ENCODE measurements at places on chromosomes 6 and 20.

- no peak for DNase-seq
Measured at GRCh38 chr6:33915134-33915533, 111.3 kb upstream of the MLN start.

- DNase-seq: no peak
Measured at GRCh38 chr20:44036441-44036840, 121.8 kb downstream of the TOX2 start.

DNA sequence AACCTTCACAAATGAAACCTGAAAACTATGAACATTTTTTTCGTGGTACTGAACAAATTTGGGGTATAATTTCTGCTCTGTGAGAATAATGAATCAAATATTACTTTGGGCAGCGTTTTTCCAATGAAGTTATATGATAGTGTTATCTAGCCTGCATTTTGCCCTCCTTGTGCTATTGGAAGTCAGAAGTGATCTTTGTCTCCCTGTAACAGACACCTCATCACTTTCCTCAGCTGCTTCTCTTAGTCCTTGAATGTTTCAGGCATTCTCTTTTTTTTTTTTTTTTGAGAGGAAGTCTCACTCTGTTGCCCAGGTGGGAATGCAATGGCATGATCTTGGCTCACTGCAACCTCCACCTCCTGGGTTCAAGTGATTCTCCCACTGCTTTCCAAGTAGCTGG is 10.2 kb downstream of the DDX27 start:
- no peak for DNase-seq

DNA sequence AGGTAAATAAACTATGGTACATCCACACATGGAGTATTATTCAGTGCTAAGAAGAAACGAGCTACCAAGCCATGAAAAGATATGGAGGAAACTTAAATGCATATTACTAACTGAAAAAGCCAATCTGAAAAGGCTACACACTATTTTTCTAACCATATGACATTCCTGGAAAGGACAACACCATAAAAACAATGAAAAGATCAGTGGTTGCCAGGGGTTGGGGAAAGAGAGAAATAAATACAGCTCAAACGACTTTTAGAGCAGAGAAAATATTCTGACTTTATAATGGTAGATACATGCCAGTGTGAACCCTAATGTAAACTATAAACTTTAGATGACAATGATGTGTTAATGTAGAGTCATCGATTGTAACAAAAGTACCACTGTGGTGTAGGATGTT is 225.9 kb upstream of the BTBD3 start:
- DNase-seq: no peak

DNA sequence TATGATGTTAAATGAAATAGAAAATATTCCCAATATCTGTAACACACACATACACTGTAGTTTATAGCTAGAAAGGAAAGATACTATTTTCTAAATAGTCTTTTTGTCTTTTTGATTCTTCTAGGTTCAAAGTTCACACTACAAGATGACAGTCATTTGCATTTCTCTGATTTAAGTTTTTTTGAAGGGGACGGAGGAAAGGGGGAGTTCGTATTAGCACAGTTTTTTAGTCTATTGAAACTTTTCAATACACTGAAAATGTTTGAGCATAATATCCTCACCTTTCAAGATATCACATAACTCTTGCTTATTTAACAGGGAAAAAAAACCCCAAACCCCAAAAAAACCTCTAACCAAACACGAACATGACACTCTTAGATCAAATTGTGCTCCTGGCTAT is 68.1 kb downstream of the BMP2 start:
- no peak for DNase-seq

DNA sequence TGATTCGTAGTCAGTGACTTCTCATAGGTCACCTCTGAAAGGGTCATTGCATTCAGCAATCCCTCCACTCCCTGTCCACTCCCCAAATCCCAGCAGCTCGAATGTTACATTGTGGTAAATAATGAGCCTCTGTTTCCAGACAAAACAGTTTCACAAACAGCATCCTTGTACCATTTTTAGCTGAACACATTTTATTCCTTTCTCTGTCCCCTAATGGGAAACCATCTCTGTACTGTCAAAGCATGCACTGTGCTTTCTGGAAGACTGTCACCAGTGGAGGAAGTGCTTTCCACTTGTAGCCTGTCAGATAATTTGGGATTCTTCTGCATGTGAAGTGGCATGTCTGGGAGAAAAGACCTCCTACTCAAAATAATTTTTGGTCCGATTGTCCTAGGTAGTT is 82.0 kb downstream of the SLC35F1 start:
- DNase-seq: no peak

- DNase-seq: no peak
Measured at GRCh38 chr20:15835811-15836210, 737.4 kb downstream of the KIF16B start.

DNA sequence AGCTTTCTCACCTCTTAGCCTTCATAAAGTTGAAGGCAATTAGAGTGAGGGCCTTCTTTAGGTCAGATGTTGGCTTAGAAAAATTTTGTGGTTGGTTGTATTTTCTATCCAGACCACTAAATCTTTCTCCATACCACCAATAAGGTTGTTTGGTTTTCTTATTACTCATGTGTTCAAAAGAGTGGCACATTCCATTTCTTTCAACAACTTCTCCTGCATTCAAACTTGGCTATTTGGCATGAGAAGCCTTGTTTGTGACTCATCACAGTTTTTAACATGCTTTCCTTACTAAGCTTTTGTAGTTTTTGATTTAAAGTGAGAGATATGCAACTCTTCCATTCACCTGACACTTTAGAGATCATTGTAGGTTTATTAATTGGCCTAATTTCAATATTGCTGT is 949.6 kb downstream of the TBC1D32 start:
- no peak for DNase-seq

DNA sequence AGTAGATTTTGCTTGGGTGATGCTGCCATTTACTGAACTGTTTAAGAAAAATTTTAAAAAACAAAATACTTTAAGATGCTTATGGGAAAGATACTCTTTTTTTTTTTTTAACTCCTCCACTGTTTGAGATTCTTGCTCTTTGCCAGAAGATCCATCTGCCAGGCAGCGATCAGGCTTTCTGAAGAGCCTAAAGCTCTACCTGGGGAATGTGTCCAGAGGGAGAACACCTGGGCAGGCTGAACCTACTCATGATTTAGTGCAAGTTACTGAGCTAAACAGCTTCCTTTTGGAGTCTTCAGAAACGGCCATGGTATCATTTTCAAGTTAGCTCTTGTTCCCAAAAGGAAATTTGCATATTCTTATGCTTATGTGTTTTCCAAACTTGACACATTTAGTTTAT is 23.5 kb upstream of the MLIP start:
- no peak for DNase-seq

DNA sequence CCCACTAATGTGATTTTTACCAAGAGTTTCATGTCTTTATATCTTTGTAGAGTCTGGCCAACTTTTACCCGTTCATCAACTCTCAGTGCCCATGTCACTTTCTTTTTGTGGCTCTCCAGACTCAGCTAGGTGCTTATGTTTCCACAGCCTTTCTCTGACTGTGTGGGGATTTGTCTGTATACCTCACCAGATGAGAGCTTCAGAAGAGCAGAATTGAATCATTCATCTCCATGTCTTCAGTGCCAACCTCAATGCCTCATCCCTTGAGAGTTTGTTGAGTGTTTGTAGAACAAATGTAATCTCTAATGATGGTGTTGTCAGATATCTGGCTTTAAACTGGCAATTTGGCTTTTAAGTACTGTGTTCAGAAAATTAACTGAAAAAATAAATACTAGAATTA is 16.8 kb upstream of the CCN2 start:
- DNase-seq: no peak

GRCh38 chr6:167045828-167046580 is 46.8 kb downstream of the CEP43 start:
- no peak for DNase-seq

DNA sequence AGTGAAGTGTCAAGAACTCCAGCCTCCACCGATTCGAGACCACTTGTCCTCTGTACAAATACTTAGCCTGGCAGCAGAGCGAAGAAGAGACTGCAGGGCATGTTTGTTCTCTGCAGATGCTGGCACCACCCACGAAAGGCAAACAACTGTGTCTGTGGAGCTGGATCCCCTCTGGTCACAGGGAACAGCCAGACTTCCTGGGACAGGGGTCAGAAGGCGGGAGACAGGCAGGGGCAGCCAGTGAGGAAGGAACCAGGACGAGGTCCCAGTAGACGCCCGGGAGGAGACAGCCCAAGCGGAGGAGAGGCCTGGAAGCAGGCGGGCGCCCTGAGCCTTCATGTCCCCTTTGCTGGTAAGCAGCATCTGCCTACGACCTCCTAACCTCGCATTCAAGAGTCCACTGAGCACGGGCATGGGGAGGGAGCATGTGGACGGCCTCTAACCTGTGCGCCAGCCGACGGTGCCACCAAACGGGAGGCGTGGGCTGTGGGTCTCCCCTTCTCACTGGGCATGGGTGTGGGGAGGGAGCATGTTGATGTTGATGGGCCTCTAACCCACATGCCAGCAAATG is 265.5 kb downstream of the DLL1 start:
- DNase-seq: no peak

- no peak for DNase-seq
Measured at GRCh38 chr6:65505736-65506135, 201.3 kb downstream of the EYS start.

- no peak for DNase-seq
Measured at GRCh38 chr20:25054096-25054820, 3.7 kb downstream of the ACSS1 start.

DNA sequence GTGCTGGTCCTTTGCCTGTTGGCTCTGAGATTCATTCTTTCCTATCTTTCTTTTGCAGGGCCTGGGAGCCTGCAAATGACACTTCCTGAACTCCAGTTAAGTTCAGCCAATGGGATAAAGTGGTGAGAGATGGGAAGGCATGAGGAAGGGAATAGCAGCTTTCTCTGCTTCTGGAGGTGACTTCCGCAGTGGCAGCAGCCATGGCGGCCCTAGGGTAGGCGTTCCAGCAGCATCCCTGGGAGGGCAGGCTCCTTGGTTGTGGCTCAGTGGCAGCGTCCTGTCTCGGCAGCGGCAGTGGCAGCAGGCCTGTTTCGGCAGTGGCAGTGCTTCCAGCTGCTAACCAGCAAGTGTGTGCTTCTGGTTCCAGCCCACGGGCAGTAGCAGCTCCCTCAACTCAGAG is 7.3 kb upstream of the MDFI start:
- no peak for DNase-seq

DNA sequence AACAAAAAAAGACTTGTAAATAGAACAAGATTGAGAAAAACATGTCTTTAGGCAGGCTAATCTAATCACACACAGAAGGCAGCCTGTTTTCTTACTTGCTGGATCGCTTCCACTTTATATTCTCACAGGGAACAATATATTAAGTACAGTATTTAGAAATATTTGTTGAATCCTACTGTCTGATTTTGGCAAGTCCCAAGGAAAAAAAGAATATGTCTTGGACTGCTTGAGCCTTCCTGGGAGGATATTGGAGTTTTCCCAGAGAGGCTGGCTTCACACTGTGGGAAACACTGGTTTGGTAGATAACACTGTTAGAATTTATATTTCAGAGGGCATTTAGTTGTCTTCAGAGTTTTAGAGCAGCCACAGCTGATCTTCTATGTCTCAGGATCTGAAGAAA is 229.7 kb downstream of the PRL start:
- DNase-seq: no peak

DNA sequence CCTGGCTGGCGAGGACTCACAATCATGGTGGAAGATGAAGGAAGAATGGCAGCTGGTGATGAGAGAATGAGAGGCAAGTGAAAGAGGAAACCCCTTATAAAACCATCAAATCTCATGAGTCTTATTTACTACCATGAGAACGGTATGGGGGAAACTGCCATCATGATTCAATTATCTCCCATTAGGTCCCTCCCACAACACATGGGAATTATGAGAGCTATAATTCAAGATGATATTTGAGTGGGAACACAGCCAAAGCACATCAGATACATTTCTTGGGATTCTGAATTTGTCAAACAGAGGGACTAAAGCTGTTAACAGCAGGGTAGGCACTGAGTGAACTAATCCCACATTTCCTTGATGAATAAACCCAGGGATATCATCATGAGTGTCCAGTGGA is 116.2 kb upstream of the PLCB4 start:
- DNase-seq: no peak

DNA sequence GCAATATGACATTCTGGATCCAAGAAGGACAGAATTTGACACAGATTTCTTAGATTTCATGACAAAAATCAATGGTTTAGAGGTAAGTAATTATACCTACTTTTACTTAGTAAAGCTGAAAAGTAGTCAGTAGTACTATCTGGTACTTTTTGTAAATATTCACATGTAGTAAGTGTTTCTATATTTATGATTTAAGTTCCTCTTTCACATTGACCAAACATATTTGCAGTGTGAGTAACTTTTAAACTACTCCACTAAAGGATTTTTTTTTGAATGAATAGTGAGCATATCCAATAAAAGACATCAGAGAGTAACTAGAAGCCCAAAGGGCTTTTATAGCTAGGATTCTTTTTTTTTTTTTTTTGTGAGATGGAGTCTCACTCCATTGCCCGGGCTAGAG is 60.8 kb downstream of the DNAH8 start:
- DNase-seq: no peak

- DNase-seq: no peak
Measured at GRCh38 chr20:15302075-15302474, 964.7 kb upstream of the FLRT3 start.

- no peak for DNase-seq
Measured at GRCh38 chr6:154382740-154383139, 26.1 kb upstream of the IPCEF1 start.
